CD4-positive, alpha-beta T cell treated with Interleukin-1 beta for 1 hour (primary cell): ENCODE measurements at places on chromosomes 1 and 21.
A peak's percentile ranks its signal among the peaks of the same experiment; 100 is the strongest.

DNA sequence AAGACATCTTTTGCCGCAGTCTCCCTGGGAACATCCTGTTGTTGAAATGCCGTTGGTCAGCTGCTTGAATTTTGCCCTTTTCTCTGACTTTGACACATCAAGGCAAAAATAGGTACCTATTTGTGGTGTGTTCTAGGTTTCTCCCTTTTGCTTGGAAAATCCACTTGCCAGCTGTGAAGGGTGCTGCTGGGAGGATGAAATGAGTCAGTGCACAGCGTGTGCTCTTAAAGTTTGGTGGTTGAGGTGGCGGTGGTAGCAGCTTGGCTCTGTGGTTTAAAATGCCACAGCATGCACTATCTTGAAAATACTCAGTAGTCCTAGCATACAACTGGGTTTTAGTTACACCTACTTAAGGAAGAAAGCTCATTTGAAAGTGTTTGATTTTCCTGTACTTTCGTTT, 183.8 kb downstream of the DHRS3 start:
- peak; percentile 42 for DNase-seq

DNA sequence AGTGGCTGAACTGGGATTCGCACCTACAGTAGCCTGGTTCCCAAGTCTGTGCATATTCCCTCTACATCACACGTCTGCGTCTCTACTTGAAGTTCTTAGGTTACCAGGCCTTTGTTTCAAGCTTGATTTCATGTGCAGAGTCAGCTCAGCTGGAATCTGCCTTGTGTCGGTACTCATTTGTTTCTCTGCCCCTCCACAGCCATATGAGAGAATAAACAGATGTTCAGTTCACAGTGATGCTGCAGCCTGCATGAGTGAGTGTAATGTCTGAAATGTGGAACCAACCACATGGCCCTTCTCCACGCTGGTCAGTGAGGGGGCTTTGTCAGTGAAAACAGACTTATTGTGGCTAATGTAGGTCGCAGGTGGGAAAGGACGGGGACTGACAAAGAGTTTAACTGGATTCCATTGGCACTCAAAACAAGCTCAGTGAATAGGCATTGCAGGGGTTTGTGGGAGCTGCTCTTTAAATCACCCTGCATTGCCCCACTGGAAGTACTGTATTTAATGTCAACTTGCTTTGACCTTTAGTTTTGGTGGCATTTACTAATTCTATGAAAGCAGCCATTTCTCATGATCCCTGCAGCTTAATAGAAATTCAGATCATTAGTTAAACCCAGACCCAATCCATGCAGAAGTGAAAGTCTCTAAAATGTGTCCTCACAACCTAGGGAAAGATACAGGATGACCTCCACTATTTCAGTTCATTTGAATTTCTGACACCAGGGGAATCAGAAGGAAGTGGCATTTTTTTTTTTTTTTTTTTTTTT, 136.4 kb upstream of the FAM78B start:
- DNase-seq = no peak

- no peak for DNase-seq
Observed at GRCh38 chr1:6253380-6253779, 7.5 kb downstream of the GPR153 start.

GRCh38 chr1:162361349-162361748, 15.3 kb downstream of the SPATA46 start:
- no peak for DNase-seq

GRCh38 chr1:1358433-1359271, at the start of gene MXRA8:
Gene MXRA8, minus strand, starts transcription at chr1:1358555. Its CDS starts 51 bp downstream, at chr1:1358504.
- DNase-seq = no peak

DNA sequence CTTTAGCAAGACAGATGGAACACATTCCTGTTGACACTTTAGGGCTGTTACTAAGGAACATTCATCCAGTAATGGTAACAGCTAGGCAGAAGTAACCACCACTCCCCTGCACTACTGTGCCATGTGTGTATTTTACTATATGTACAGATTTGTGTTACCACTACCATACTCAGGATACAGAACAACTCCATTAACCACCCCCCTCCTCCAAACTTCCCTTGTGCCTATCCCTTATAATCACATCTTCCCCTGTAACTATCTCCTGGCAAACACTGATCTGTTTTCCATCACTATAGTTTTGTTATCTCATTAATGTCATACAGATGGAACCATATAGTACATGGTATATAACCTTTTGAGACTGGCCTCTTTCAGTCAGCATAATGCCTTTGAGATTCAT, 3.9 kb upstream of the POU2F1 start:
- no peak for DNase-seq

- peak; percentile 44 for DNase-seq
Observed at GRCh38 chr1:22031214-22031962, 21.1 kb upstream of the CDC42 start.

- DNase-seq = no peak
Observed at GRCh38 chr1:17875882-17876280, 120.7 kb downstream of the ACTL8 start.

- DNase-seq = no peak
Observed at GRCh38 chr1:58983162-58983561, 199.3 kb upstream of the JUN start.

DNA sequence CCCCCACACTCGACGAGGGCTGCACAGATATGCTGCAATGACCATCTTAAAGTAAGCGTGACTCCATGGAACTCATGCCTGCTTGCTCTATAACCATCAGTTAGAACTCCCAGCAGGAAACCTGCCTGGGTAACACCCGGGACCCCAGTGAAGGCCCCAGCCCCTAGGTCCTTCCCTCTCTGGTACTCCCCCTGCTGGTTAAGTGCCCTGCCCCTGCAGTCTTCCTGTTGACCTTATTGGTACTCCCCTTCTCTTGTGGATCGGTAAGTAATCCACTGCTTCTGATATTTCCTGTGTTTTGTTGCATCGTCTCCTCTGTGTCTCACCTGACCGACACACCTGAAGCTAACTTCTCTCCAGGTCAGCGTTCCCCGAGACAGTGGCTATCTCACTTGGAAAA, 104.8 kb upstream of the COG2 start:
- no peak for DNase-seq

DNA sequence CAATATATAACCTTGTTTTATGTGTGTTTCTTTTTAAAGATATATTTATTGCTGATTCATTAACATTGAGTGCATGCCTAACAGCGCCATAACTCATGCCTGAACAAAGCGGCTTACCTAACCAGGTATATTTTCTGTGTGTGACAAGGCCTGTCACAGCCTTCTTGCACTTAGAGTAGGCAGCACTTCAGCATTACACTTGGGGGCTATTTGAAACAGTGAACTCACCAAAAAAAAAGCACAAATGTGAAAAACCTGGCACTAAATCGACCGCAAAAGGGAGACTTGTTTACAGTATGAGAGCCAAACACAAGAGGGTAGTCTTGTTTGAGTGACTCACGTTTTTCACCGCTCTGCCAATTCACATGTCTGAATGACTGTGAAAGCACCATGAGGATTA, 111.7 kb downstream of the DISP1 start:
- DNase-seq = no peak
